ENCODE measurements at places on chromosomes 5 and 9.

- DNase-seq = no peak
These were observed 74.3 kb upstream of the STXBP1 start for GRCh38 chr9:127537792-127538191.

DNA sequence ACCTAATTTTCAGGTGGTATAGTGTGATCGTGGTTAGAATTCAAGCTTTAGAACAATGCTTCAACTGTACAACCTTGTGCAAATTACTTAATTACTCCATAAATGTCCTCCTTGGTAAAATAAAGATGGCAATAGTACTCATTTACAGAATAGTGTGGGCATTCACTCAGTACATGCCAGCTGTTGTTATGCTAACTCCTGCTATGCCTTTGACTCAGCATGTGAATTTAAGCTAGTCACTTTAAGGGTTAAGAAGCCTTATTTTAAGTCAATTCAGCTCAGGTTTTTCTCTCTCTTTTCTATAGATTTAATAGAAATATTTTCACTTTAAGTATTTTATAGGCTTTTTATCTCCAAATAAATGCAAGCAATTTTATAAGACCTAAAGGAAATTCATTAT lies 335.6 kb upstream of the ITGA1 start:
- DNase-seq = no peak

DNA sequence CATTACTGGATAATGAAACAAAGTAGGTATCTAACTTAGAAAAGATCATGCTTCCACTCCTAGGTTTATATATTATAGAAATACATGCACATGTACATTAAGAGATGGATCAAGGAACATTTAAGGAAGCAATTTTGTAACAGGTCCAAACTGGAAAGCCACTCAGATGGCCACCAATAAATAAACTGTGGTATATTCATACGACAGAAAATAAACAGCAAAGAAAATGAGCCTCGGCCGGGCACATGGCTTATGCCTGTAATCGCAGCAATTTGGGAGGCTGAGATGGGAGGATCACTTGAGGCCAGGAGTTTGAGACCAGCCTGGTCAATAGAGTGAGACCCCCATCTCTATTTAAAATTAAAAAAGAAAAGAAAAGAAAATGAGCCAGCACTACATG lies 25.6 kb downstream of the CEMIP2 start:
- DNase-seq = no peak

- DNase-seq = no peak
These were observed 75.5 kb downstream of the TSPAN17 start for GRCh38 chr5:176722757-176723156.

- no peak for DNase-seq
These were observed 238.5 kb downstream of the KIF4B start for GRCh38 chr5:155252025-155252424.

DNA sequence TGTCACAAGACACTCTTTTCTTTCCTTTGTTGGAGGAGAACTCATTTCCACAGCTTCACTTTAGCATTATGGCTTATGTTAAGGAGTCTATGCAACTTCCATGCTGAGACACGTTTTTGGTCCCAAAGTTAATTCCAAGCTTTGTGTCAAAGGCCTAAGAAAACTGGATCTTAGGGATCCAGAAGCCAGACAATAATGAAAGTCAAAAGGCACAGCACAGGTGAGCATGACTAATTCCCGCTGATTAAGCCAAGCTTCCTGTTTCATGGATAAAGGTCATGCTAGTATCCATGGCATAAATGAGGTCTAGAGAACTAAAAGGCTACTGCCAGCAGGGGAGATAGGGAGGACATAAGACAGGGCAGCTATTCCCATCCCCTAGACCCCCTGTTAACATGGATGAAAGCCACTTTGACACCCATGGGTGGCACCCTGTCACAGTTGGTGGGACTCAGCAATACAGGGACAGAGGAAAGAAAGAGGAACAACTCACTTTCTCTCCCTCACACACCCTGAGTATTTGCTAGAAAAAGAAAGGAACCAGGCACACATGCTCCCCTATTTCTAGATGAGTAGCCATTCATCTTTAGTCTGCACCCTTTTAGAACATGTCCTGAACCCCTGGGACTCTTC lies 438.1 kb upstream of the CDH9 start:
- DNase-seq = no peak

DNA sequence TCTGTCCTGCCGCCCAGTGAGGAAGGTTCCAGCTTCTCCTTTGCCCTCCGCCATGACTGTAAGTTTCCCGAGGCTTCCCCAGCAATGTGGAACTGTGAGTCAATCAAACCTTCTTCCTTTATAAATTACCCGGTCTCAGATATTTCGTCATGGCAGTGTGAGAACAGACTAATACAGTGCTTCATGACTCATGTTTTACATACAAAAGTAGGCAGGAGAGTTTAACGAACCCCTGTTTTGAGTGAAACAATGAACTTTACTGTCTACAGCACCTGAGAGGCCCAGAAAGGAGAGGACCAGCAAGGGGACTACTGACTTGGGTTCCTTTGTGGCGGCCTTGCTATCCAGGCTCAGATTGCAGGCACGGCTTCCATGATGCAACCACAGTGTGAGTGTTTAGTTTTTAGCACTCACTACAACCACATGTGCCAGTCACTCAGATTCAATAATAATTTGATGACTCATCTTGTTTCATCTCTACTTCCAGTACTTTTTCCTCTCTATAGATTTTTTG lies 139.1 kb upstream of the CLINT1 start:
- no peak for DNase-seq

DNA sequence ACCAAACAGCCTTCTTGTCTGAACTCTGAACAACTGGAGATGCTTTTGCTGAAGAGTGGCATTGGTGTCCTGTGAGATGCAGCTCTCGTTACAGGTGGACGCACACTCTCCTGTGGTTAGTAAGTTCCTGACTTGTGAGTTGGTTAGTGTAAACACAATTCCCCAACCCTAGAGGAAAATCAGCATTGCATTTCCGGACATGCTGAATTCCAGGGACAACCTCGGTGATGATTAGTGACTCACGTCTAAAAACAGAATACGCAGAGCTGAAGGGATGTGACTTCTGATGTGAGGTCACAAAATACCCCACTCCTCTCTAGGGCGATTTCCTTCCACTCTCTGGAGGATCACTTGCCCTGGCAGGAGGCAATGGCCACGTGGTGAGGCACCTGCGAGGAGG lies 5.0 kb downstream of the OR2V2 start:
- DNase-seq = no peak

- no peak for DNase-seq
These were observed 197.7 kb downstream of the NTRK2 start for GRCh38 chr9:84867186-84867585.

DNA sequence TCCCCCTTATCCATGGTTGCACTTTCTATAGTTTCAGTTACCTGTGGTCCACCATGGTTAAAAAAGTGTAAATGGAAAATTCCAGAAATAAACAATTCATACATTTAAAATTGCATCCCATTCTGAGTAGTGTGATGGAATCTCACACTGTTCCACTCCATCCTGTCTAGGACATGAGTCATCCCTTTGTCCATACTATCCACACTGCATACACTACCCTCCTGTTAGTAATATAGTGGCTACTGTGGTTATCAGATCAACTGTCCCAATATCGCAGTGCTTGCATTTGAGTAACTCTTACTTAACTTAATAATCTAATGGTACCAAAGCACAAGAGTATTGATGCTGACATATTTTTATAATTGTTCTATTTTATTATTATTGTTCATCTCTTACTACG lies 100.7 kb downstream of the RAB3C start:
- DNase-seq = no peak
